ENCODE measurements at places on chromosomes 16 and 17.

GRCh38 chr16:67773099-67773498 is 33.3 kb downstream of the RANBP10 start:
- no peak for DNase-seq

GRCh38 chr16:29237971-29238370 is 168.5 kb downstream of the NPIPB11 start:
- no peak for DNase-seq

DNA sequence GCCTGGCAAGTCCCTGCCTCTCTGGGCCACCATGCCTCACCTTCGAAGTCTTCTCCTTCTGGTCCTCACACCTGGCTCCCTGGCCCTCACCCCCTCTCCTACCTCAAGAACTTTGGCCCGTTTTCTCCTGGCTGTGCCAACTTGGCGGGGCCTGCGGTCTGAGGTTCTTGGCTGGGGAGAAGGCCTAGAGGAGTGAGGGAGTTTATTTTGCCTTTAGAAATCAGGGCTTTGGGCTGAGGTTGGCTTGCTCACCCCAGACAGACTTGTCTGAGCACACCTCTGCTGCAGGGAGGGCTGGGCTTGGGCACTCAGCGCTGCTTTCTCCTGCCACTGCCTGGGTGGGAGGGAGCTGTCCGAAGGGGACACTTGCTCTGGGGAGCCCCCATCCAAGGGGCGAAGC is 23.3 kb upstream of the TAC4 start:
- no peak for DNase-seq

DNA sequence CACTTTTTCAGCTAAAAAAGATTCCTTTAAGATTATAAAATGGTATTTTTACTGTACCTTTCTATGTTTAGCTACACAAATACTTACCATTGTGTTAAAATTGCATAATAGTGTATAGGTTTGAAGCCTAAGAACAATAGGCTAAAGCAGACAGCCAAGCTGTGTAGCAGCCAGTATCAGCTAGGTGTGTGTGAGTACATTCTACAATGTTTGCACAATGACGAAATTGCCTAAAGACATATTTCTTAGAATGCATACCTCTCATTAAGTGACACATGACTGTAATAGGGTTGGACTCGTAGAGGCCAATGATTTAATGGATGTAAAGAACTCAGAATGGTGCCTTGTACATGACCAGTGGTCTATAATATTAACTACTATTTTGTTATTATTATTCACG is 1.9 kb upstream of the MT1B start:
- no peak for DNase-seq

GRCh38 chr16:30541502-30542329 is 7.1 kb upstream of the ZNF747 start:
- no peak for DNase-seq

DNA sequence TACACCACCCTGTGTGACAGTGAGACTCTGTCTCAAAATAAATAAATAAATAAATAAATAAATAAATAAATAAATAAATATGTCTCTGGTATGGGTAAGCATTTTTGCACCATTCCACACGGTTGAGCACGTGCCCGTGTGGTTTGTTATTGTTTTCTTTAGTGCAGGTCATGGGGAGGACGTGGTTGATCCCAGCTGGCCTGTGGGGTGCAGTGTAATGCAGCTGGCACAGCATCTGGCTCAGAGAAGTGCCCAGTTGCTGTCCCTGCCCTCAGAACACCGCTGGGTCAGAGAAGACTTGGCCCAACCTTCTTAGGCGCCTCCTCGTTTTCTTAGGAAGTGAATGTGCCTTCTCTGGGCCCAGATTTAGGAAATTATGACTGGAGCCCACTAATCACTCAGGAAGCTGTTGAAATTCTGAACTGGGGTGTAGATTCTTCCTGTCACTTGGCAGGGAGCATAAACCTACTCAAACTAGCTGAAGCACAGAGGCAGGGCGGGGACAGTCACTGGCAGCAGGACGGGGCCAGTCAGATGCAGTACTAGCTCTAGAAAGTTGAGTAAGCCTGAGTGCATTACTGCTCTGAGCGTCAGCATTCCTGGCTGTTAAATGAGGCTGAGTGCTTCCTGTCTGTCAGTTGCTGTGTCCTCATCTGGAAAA is 85.9 kb downstream of the SNX29 start:
- peak; percentile 19 for DNase-seq

GRCh38 chr16:47136099-47136842 is 7.5 kb downstream of the NETO2 start:
- no peak for DNase-seq
